NCI-H524 (cell line): ENCODE measurements at places on chromosomes 3 and 15.
A peak's percentile ranks its signal among the peaks of the same experiment; 100 is the strongest.

GRCh38 chr3:61864886-61865285 lies 303.5 kb downstream of the PTPRG start:
- DNase-seq, result no peak

DNA sequence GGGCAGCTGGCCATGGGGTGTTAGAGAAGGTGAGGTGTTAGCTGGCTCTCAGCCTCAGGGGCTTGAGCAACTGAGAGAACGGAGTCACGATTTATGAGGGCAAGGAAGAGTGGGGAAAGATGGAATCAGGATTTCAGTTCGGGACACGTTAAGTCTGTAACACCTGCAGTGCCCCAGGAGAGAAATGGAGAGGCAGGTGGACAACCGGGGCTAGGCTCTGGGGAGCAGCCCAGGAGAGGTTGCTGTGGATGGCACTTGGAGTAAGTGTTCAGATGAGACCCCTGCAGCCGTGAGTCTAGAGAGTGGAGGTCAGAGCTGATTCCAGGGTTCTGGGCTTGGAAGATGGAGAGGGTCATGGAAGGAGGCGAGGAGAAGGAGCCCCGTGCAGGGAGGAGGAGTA lies 237.9 kb downstream of the OCA2 start:
- no peak for DNase-seq

GRCh38 chr15:57286446-57287122 lies 89.7 kb upstream of the CGNL1 start:
- DNase-seq, result peak; percentile 20

DNA sequence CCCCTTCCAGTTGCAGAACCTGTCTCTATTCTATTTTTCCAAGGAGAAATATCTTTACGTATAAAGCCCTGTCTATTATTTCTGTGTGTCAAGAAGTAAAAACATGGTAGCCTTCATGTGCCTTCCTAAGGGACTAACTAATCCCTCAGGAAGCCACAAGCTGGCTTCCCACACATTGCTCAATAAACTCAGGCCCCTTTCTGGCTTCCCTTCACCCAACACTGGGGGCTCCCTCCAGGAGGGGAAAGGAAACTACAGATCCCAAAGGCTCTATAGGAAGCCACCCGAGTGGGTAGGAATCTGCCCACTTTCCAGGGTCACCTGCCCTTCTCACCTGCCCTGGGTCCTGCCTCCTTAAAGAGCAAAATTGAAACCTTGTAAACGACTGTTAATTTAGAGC lies 4.6 kb downstream of the TLE3 start:
- DNase-seq, result no peak

DNA sequence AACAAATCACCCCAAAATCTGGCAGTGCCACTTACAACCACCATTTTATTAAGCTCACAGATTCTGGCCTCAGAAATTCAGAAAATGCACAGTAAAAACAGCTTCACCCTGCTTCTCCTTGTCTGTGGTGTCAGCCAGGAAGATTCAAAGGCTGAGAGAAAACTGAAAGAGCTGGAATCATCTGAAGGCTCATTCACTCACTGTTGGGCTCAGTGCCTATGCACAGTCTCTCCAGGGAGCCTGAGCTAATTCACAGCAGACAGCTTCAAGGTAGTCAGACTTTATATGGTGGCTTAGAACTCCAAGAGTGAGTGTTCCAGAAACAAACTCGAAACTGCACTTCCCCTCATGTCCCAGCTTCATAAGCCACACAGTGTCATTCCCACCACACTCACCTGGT lies 16.5 kb upstream of the PLOD2 start:
- DNase-seq, result no peak

DNA sequence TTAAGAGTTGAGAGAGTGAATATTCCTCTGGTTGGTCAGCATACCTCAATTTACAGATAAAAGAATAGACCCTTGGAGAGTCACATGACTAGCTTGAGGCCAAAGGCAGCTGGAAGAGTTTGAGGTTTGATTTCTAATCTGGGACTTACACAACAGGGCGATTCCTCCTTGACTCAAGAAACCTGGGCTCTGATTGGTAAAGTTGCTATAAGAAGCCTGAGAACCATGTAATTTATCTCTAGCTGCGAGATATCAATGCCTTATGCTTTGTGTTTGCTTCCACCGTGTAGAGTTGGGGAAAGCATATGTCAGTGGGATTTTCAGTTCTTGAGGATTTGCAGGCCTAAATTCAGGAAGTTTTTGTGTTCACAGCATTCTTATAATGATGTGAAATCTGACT lies 206.0 kb downstream of the KLHL25 start:
- DNase-seq, result peak; percentile 97
